Omental fat pad (tissue), 4 donors: ENCODE measurements at places on chromosomes 1 and 21. TPM values are rescaled to one million over a fixed set of nuclear protein-coding genes. Genes with fewer than 3 reads are reported as not detected.

DNA sequence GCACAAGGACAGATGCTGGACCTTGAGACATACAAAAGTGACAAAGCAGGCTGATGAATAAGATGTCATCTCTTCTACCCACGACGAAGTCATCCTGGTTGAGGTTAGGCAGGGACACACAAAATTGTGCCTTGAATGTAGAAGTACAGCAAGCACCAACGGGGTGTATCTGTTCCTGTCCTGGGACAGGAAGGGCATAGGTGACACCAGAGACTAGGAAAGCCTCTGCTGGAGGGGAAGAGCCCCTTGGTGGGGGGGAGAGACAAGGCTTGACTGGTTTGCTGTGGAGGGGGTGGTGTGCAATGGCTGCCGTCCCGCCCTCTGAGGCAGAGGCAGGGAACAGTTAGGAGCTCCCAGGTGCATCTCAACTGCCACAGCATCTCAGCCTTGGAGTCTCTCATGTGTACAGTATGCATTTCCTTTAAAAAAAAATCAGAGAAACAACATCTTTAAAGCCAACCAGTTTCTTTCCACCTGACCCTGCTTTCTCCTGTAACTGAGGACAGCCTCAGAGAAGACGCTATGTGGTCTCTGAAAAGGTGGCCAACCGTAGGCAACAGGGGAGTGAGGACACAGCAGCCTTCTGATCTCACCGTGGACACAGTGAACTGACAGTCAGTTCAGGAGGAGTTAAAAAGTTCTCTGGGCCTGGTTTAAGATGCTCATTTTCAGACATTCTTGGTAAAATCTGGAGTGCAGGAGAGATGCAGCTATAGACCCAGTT lies 17.7 kb upstream of the GFI1 start:
- no peak for DNase-seq

The KIRREL1 gene
- 56.3 TPM for total RNA-seq

GRCh38 chr1:97071173-97071572 lies 349.6 kb downstream of the PTBP2 start:
- DNase-seq = no peak

The ERI3 gene
- 30.1 TPM for total RNA-seq

The C1orf226 gene
- 2.5 TPM for total RNA-seq

The CCDC190 gene
- total RNA-seq = not detected

The OR2L5 gene
- not detected for total RNA-seq

GRCh38 chr1:16326833-16327404 lies 25.4 kb downstream of the FBXO42 start:
- DNase-seq = no peak
